Stimulated activated CD8-positive, alpha-beta memory T cell treated with anti-CD3 and anti-CD28 coated beads, Interleukin-15, amount 100 ng/mL, for 48 hours (primary cell): ENCODE measurements at places on chromosomes 7 and 10.

DNA sequence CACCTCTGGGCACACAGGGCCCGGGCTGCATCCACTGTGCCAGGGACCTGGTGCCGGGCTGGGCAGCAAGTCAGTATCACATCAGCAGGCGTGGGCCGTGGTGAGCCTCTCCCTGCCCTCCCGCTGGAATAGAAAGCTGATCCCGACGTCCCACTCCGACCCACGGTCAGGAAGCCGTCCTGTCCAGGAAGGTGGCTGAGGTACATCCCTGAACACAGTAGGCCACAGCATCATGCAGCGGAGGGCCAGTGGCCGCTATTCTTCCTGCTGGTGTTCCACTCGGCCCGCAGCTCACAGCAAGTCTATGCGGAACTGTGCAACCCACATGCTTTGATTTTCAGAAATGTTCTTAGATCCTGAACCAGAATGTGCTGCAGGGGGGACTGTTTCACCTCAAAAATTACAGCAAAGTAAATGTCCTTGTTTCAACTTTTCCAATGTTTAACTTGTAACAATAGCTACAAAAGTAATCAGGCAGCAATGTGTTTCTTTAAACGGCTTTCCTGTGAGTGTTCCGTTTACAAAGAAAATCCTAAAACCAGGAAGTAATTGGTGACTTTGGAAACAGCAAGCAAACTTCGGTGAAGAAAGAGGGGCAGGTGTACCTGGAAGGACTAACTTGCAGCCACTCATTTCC, 676 bp upstream of the GPR146 start:
- no peak for DNase-seq

GRCh38 chr10:99394761-99395386, 35.5 kb downstream of the GOT1 start:
- no peak for DNase-seq

GRCh38 chr10:104333728-104334373, 4.4 kb downstream of the ITPRIP start:
- no peak for DNase-seq

DNA sequence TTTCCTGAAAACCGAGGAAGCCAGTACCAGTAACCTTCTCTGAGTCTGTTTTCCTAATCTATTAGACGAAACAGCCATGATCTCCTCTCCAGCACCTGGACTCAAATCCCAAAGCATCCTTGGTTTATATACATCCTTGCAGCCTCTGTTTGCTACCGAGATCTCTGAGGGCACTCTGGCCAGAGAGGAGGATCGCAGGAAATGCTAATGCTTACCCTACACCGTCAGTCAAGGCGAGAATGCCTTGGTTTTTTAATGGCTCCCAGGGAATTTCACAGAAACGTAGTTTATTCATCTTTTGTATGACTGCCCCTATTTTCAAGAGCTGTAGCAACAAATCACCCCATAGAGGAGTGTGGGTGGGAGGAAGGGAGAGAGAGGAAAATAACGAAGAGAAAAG, 91.5 kb upstream of the CALN1 start:
- no peak for DNase-seq

DNA sequence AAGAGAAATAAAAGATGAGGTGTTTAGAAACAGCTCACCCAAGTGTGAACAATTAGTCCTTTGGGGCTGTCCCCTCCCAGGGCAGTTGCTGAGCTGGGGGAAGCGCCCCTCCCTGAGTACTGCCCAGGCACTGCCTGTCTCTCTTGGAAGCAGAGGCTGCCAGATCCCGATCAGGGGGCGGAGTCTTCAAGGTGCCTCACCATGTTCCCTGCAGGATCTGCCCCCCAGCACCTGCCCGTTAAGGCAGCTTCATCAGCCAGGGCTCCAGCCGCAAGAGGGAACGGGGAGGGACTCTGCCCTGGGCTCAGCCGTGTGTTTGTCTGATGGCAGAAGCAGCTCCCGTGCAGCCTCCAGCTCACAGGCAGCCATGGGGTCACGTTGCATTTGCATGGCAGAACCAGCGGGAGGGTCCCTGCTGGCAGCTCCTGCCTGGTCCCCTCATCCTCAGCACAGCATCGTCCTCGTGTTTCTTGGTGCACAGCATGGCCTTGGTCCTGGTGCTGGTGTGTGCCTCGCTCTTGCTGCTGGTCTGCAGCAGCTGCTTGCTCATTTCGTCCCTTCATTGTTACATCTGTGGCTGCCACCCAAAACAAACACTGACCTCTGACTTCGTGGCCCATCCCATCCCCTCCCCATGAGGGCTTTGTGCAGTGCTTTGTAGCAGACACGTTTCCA, 10.7 kb upstream of the DPYSL4 start:
- DNase-seq, result no peak

- no peak for DNase-seq
Measured at GRCh38 chr7:149431486-149432120, 29.3 kb downstream of the ZNF777 start.

GRCh38 chr7:26199301-26200037, 1.1 kb downstream of the HNRNPA2B1 start:
- peak; percentile 28 for DNase-seq

DNA sequence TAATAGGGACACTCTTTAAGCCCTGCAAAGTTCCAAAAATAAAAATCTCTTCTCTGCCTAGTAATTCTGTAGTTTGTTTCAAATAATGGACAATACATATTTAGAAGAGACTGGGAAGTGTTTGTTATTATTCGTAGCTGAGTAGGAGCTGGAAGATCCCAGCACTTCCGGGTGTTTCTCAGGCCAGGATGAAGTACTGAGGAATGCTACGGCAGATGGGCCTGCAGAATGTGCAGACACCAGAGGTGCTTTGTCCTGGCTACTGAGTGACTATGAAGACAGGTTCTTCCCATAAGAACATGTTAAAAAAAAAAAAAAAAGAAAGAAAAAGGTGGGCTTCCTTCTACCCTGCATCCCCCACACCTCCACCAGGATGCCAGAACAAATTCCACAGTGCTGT, 36.1 kb downstream of the ETV1 start:
- no peak for DNase-seq

DNA sequence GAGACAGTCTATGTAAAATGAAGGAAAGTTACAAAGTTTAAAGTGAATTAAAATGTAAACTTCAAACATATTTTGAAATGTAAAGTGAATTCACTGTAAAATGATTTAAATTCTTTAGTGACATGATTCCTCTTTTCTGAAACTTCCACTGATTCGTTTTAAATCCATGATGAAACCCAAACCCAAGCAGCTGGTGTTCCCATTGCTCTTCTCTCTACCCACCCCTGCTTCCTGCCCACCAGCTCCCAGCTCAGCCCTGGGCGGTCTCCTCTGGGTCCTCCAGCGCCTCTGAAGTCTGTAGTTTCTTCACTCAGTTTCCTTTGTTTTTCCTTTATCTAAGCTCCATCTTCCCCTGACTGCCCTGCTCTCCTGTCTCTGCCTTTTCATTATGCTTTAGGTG, 175.9 kb downstream of the SNX10 start:
- DNase-seq, result no peak

DNA sequence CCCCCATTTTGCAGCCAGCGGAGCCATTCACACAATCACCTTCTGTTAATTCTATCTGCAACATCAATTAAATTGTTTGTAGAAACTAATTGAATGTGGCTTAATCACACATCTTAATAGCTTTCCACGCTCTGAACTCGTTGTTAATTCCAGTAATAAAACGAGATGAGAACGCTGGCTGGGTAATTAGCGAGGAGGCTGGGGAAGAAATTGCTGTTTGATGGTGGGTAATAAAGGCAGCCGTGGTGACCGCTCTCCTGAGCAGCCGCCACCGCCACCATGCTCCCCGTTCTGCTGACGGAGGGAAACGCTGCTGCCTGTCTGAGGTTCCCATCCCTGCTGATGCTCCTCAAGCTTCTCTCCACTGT, 36.3 kb downstream of the GBX1 start:
- no peak for DNase-seq

- no peak for DNase-seq
Measured at GRCh38 chr10:4771554-4772201, 54.3 kb upstream of the AKR1E2 start.

DNA sequence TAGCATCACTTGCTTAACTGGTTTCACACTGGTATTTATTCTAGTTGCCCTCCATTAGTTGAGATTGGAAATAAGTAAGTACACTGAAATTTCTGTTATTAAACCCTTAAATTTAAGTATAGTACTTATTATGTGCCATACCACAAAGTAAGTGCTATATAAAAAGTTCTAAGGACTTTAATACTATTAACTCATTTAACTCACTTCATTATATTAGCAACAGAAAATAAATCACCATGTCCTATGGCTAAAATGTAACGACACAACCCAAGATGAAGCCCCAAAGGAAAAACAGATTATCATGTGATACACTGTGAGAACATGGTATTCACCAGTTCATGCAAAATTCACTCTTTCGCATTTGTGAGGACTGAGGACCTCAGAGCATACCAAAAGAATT, 70.5 kb downstream of the AGMO start:
- DNase-seq, result no peak

- DNase-seq, result no peak
Measured at GRCh38 chr7:85426487-85426960, 239.7 kb upstream of the SEMA3D start.

DNA sequence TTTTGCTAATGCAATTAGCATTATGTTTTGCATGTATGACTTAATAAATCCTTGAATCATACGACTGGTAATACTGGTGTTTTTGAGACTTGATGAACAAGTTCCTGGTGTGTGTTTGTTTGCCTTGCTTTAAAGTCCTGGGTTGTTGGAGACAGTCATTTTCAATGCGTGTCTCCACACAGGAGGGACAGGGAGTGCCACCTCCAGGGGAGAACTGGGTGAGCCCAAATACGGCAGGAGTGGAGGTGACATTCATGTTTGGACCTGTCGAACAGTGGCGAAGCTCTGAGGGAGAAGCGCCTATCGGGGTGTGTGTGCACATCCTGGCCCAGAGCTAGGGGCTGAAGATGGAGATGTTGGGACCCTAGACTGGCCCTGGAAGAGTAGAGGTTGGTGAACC, 43.8 kb downstream of the DAGLB start:
- no peak for DNase-seq

DNA sequence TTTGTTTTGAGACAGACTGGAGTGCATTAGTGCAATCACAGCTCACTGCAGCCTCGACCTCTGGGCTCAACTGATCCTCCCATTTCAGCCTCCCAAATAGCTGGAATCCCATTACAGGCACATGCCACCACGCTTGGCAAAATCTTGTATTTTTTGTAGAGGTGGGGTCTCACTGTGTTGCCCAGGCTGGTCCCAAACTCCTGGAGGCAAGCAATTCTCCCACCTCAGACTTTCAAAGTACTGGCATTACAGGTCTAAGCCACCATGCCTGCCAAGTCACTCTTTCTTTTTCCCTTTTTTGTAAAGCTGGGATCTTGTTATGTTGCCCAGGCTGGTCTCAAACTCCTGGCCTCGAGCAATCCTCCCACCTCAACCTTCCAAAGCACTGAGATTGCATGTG, 8.3 kb upstream of the NPC1L1 start:
- no peak for DNase-seq

DNA sequence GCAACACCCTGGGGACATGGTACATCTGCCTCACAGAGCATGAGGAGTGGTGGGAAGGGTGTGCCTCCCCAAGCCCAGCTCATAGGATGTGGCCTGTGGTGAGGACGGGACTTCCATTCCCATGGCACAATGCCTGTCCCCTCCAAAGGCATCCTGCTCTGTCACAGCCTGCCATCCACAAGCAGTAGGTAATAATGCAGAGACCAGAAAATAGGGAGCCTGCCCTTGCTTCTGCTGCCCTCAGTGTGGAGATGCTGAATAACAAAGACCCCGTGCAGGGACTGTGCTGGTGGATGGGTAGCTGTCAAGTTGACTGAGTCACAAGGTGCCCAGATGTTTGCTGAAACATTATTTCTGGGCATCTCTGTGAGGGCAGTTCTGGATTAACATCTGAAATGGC, 199.9 kb upstream of the GRB10 start:
- no peak for DNase-seq

- no peak for DNase-seq
Measured at GRCh38 chr10:114223066-114223465, 16.0 kb upstream of the VWA2 start.

DNA sequence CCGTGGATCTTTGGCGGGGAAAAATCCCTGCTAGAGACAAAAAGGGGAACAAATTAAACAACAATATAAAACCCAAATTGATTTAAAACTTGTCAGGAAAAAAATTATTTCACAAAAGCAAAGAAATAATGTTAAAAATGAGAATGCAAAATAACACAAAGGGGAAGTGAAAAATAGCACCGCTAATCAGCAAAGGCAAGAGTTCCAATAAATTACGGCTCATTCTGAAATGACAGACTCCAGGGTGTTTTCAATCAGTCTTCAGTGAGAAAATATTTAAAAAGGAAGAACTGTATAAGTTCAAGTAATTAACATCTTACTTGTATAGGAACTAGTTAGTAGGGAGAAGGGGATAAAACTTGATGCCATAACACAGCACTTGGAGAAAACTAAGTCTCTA, 336.8 kb downstream of the LRRTM3 start:
- no peak for DNase-seq
